ENCODE measurements at places on chromosomes 3 and 15.
A peak's percentile ranks its signal among the peaks of the same experiment; 100 is the strongest.

DNA sequence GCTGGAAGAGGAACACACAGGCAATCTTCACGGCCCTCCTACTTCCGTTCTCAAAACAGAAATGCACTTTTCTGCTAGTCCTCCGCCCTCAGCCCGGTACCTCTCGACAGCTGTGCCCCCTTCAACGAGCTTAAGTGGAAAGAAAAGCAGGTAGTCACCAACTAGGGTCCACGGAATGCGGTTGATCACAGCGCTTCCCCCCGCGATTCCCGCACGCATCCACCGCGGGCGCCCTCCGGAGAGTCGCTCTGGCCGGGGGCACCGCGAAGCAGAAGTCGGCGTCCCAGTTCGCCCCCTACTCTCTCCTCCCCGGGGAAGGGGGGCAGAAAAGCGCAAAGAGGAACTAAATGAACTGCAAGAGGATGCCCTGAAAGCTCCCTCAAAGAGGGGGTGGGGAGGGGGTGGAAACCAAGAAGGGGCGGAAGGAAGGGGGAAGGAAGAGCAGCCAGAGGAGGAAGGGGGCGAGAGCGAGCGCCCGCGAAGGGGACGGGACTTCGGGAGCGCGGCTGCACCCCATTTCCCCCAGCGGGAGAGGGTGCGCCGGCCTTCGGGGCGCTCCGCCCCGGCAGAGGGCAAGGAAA lies 738 bp downstream of the ACAP2 start:
- peak; percentile 24 for DNase-seq

DNA sequence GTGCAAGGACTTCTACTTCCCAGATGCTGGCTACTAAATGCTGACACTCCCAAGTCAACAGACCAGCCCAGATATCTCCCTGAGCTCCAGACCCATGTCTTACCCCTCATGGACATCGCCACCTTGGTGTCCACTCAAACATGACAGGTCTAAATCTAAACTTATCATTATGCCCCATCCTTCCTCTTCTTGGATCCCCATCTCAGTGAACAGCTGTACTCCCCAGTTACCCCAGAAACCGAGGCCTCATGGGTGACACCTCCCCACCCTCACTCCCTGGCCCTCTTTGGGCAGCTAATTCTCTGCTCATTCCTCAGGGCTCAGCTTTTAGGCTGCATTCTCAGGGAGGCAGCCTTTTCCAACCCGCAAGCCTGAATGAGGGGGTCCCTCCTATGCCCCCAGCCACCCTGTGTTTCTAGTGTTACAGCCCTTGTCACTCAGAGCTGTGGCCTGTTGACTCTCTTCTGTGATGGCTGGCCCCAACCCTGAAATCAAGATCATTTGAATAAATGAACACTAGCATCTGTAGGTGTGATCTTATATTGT lies 5.4 kb downstream of the EHD4 start:
- DNase-seq: no peak

DNA sequence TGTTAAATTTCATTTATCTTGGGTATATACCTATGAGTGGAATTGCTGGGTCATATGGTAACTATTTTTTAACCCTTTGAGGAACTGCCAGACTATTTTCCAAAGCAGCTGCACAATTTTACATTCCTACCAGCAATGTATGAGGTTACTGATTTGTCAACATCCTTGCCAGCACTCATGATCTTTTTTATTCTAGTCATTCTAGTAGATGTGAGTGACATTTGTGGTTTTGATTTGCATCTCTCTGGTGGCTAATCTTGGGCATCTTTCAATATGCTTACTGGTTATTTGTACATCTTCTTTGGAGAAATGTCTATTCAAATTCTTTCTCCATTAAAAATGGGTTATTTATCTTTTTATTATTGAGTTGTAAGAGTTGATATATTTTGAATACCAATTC lies 21.3 kb upstream of the LRRC58 start:
- DNase-seq: no peak

DNA sequence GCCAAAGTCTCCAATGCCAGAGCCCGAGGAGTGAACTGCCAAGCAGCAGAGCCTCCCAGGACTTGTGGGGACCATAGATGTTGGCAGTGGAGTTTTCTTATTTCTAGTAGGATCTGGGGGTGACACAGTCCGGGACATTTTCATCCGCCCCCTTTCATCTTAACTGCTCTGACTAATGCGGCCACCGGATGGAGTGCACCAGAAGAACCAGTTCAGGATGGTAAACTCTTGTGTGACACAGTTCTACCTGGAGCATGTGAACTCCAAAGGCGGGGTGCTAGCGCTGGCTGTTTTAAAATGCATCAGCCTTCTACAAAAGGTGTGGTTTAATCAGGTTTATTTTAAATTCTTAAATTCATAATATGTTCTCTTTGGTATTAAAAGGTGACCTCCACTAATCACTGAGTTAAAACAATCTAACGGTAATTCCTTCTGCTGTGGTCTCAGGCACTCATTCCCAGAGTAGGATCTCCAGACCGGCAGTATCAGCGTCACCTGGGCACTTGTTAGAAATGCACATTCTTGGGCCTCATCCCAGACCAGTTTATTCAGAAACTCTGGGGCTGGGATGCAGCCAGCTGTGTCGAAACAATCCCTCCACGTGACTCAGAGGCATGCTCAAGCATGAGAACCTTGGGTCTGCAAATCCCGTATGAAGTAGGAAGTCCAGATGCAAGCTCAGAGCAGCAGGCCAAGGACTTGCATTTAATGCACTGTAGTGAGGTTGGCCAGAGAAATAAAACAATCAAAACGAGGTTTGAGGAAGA lies 105.5 kb downstream of the GABRB3 start:
- DNase-seq: no peak

- no peak for DNase-seq
These were observed 22.2 kb downstream of the MED12L start for GRCh38 chr3:151107701-151108100.

DNA sequence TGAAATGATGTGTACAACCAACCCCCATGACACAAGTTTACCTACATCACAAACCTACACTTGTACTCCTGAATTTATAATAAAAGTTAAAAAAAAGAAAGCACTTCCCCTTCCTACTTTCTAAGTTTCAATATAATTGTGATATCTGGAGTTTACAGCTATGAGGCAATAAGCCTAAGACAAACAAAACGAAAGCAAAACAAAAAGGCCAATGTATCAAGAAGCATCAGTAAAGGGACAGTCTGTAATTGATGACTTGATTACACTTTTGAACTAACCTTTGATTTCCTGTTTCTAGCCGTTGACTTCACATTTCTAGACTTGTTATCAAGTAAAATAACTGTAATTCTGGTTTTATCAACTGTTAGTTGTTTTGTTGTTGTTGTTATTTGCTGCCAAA lies 187.5 kb upstream of the CNTN3 start:
- no peak for DNase-seq

DNA sequence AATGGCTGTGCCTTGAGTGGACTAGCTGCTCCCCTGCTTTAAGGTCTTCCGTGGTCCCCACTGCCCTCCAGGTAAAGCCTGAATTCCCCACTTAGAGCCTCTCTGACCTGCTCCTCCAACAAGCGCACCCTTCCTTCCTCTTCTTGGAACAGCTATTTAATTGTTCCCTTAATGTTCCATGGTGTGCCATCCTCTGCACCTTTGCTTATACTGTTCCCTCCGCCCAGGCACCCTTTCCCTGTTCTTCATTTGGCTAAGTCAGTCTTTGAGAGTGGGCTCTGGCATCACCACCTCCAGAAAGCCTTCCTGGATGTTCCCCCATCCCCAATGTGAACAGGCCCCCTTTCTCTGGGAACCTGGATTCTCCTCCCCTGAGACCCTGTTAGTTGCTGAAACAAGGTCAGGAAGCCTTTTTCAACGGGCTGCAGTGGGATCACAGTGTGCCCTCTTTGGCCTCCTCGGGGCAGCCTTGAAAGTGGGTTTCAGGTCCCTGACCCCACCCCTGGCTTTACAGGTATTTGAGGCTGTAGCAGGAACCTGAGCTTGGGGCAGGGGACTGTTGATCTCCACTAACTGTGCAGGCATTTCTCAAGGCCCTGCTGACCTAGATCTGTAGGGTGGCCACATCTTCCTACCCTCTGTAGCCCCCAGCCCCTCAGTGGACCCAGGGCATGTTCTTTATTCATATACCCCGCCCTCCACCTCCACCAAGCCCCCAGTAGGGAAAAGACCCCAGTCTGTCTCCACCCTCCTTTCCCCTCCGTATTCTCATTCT lies 5.0 kb downstream of the ISLR start:
- DNase-seq: no peak

DNA sequence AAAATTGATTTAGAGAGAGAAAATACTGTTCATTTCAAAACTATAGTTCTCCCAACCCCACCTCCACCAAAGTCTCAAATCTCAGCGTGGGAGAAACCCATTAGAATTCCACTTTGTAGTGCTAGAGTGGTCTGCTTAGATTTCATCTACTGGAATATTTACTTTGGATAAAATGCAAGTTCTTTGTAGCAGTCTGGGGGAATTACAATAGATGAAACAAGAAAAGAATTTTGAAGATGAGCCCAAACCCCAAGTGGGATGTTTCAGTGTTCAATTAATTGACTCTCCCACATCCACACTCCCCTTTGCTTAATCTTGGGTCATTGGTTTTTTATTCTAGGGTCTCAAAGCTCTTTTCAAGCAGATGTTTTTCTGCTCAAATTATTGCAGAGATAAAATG lies 97.8 kb downstream of the RPL22L1 start:
- DNase-seq: no peak

DNA sequence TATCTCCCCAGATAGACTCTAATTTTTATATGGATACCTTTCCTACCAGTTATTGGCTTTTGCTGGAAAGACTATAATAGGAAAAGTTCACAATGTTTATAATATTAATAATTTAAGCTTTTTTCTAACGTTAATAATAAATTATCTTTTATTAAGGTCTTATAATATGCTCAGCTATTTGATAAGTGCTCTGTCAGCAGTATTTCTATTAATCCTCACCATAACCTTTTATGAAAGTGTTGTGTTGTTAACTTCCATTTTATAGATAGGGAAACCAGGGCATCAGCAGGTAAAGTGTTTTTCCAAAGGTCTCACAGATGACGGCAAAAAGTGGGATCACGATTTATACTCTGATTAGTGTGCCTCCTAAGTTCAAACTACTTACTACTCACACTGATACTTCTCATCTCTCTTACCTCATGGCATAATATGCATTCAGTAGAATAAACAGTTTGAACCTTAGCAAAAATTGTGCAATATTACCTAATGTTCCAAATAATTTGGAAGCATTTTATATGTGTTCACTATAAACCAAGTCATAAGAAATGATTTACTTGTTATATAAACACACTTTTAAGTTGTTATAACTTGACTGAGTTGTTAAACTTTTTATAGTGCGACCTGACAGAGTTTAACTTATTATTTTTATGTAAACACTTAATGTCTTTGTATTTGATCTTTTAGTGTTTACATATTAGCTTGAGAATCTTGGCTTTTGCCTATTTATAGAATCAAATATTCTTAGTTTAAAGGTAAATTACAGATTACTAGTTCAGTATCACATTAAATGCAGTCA lies 274.9 kb upstream of the DCBLD2 start:
- DNase-seq: no peak

DNA sequence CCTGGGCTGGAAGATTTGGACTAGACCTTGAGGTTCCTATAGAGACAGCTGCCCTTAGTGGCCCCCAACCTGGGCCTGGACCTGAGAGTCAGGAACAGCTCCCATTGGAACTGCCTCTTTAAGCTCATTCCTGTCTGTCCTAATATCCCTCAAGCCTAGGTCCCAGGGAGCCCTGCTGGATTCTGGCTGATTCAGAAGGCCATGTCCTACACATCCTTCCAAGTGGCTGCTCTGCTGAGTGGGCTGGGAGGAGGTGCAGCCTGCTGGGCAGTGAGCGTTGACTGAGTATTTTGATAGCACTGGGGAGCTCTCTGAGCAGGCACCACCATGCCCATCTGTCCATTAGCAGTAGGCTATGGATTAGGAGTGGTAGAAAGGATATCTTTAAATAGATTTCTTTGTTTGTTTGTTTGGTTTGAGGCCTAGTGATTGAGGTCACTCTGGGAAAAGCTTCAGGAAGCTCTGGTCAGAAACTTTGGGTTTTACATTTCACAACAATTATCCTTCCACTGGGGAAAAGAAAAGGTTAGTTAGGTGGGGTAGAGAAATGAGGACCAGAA lies 54.6 kb upstream of the ATOSA start:
- DNase-seq: no peak

- no peak for DNase-seq
These were observed 68.9 kb downstream of the THBS1 start for GRCh38 chr15:39649757-39650156.

- peak; percentile 45 for DNase-seq
These were observed 25.1 kb downstream of the SHISA5 start for GRCh38 chr3:48478626-48479555.
